Activated T-helper 1 cell treated with anti-CD3 and anti-CD28 coated beads, Interleukin-2, amount 50 U/mL, for 16 hours (primary cell): ENCODE measurements at places on chromosomes 5 and 9.

DNA sequence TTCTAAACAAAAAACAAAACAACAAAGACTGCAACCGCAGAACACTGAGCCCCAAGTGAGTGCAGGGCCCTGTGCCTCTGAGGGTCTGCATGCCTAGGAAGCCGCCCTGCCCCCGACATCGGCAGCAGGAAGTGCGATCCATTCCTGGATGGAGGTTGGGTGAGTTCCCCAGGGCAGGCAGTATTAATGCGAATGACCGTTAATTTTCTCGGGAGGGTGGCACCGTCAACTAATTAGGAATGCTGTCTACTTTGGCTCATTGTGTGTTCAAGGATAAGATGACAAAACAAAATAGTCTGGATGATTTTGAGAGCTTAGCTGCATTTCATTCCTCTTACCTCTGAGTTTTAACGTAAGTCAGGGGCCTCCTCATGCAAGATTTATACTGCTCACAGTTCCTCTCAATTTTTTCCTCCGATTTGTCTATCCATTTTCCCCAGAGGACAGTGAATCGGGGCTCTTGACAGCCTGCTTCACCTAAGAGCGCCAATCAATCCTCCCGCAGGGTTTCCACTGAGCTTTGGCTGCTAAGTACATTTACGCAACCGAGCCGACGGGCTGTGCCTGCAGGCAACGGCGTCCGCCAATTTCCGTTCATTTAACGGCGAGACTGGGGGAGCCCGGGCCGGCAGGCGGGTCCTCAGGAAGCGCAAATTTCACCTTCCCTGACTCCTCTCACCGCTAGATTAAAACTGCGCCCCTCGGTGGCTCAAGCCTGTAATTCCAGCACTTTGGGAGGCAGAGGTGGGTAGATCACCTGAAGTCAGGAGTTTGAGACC, 2.9 kb upstream of the NXNL2 start:
- DNase-seq, result no peak

- no peak for DNase-seq
Measured at GRCh38 chr5:125236007-125236406, 489.6 kb upstream of the ZNF608 start.

GRCh38 chr9:105854026-105854782, 159.9 kb downstream of the TMEM38B start:
- DNase-seq, result no peak

DNA sequence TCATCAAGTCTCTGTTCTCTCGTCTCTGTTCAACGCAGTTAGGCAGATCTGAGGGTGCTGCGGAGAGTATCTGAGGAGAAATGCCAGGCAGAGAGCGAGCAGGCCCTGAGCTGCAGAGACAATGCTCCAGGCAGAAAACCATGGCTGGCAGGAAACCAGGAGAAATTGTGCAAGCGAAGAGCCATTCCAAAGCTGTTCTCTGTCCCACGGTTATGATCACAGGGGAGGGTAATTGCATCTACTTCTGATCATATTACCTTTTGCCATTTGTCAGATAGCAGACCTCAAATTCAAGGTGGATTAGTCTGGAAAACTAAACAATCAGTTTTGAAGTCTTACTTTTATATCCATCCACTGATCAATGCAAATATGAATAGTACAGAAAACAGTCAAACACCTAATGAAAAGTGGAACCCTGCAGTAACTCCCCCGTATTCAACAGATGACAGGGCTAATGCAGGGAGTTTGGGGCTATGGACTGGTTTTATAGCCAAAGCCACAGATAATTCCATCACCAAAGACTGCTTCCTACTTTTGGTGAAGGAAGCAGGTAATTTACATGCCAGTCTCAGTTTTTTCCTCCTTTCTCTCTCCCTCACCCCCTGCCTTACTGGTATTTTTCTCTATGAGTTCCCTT, 228.0 kb downstream of the DCP2 start:
- no peak for DNase-seq

DNA sequence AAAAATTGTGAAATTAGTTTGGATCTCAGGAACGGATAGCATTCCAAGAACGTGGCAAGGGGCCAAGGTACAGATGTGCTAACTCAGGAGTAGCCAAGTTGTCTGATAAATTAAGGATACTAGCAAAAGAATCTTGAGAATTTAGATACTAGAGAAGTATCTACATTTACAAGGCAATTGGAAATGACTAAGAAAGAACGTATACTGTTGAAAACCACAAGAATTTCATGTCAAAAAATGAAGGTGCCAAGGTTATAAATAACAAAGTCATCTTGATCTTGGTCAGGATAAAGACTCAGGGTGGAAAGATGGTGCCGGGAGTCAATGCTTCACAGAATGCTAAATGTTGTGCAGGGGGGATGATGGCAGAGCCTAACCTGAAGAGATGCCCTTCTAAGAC, 19.2 kb downstream of the CAPSL start:
- no peak for DNase-seq

DNA sequence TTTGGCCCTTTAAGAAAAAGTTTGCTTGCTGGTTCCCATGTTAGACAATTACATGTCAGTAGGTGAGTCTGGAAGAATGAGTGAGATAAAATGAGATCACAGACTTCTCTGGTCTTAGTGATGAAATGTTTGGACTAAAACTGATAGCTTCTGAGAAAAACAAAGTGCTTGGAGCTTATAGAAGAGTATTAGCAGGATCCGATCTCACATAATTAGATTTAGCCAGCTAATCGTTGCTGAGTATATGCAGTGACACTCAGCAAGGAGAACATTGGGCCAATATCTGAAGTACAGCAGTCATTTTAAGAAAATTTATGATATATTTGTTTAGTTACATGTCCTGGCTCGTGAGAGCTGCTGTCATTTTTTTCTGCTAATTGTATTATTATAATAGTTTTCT, 135.8 kb downstream of the SNCAIP start:
- no peak for DNase-seq

DNA sequence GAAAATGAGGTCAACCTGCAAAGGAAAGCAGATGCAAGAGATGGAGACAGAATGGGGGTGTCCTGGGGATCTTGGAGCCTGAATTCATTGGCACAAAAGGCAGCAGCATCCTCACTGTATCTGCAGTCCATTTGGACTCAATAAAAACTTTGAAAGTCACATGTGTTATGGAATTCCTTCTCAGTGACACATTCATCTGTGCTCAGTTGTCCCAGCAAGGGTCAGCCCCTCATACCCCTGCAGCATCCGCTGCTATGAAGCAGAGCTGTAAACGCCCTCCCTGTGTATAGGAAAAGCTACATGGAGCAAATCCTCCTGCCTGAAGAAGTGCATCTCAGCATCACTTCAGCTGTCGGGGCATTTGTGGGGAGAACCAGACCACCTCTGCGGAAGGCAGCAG, 14.5 kb upstream of the RARS1 start:
- DNase-seq, result no peak

DNA sequence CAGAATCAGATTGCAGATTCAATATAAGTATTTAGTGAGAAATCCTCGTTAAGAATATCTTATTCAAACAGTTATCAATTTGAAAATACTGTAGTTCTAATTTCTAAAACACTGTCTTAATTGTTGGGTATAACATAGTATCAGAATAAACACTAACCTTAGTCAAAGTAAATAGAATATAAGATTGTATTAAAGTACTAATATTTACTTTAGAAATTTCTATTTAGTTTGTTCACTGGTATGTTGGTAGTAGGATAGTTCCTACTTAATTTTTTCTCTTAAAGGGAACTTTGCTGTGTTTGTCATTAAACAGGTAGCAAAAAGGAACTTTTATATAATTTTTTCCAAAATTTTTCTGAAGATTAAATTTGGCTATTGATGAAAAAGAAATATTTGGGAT, 42.3 kb downstream of the FAM174A start:
- DNase-seq, result no peak

DNA sequence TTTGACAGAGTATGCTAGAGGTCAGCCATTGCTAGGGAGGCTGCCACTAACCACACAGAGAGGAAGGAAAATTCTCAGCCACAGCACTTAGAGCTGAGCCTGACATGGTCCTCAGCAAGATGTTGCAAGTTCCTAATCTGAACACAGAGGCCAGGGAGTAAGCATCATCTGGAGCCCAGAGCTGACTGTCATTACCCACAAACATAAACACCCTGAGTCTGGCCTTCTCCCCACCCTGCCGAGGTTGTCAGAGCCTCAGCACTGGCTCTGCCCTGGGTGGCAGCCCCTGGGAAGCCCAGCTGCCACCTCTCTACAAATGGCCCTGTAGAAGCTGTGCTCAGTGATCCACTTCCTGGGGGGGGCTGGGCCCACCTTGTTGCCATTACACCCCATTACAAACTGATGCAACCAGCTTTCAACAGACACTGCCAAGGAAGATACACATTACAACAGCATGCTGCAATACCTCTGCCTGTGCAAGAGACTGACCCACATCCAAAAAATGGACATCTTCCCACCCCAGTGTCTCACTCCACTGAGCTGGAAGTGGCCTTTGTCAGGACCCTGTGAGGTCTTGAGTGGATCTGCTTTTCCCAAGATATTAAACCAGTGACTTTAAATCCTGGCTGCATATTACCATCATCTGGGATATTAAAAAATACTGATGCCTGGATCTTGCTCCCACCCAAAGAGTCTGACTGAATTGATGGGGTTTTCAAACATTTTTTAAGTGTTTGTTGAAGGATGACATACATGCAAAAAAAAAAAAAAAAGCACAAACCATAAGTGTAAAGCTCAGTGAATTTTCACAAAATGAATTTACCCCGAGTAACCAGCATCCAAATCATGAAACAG, 33.0 kb downstream of the IRF1 start:
- DNase-seq, result no peak

GRCh38 chr9:115921301-115921700, 232.3 kb upstream of the PAPPA start:
- no peak for DNase-seq

DNA sequence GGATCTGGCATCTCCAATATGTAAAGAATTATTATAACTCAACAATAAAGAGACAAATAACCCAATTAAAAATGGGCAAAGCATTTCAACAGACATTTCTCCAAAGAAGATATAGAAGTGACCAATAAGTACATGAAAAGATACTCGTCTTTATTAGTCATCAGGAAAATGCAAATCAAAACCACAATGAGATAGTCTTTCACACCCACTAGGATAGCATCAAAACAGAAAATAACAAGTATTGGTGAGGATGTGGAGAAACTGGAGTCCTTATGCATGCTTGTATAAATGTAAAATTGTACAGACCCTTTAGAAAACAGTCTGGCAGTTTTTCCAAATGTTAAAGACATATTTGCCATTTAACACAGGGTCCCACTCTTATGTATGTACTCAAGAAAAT, 39.1 kb upstream of the ITGA1 start:
- no peak for DNase-seq

GRCh38 chr5:94745786-94746730, 127.6 kb downstream of the SLF1 start:
- no peak for DNase-seq

GRCh38 chr5:121967187-121967586, 5.4 kb downstream of the SRFBP1 start:
- DNase-seq, result no peak

- no peak for DNase-seq
Measured at GRCh38 chr9:84061613-84062193, 81.1 kb downstream of the RMI1 start.
